ENCODE measurements at places on chromosomes 5 and 9.

DNA sequence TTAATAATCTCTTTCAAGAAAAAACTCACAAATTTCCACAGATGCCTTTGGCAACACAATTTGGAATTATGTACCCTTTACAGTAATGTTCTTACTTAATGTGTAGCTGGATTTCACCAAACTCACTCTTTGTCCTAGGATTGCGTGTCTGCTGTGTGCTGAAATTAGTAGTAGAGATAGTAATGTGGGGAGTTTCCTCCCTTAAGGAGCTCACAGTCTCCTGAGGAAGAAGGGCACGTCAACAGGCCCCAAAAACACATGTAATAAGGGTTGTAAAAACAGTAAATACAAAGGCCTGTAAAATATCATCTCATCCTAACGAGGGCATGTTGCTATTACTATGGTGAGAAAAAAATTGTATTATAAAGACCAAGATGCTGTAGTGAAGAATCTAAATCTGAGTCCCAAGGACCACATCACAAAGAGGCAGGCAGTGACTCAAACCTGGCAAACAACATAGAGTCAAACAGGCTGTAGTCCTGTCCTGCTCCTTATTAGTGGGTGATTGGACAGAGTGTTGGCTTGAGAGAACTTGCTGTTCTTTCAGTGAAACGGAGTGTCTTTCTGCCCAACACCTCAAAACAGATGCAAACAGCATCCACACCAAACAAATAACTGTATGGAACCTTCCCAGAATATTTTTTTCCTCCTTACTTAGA lies 83.2 kb upstream of the PAPPA start:
- no peak for DNase-seq

DNA sequence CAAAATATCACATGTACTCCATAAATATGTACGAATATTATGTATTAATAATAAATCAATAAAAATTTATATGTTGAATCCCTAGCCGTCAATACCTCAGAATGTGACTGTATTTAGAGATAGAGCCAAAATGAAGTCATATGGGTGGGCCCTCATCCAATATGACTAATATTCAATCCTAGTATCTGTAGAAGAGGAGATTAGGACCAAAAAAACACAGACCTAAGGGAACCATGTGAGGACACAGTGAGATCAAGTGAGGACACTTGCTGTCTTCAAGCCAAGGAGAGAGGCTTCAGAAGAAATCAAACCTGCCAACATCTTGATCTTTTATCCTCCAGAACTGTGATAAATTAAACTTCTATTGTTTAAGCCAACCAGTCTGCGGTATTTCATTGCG lies 3.7 kb upstream of the AMACR start:
- DNase-seq: no peak

DNA sequence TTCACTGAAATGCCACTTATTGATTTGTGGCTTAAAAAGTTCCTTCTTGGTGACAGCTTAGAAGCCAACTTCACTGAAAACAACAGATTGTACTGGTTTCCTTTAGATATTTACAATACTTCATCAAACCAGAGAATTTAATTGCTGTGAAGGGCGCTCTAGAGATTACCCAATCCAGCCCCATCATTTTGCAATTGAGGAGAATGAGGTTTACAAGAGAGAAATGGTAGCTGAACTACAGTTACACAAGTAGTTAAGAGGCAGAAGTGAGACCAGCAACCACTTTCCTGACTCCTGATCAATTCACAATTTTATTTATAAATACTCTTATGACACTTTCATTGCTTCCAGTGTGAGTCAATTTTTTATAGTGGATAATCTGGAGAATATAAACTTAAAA lies 103.5 kb upstream of the APC start:
- DNase-seq: no peak

DNA sequence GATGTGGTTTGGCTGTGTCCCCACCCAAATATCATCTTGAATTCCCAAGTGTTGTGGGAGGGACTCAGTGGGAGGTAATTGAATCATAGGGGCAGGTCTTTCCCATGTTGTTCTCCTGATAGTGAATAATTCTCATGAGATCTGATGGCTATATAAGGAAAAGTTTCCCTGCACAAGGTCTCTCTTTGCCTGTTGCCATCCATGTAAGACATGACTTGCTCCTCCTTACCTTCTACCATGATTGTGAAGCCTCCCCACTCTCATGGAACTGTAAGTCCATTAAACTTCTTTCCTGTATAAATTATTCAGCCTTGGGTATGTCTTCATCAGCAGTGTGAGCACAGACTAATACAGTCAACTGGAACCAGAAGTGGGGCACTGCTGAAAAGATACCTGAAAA lies 262.4 kb upstream of the RFX3 start:
- DNase-seq: no peak
